Activated CD4-positive, alpha-beta T cell treated with anti-CD3 and anti-CD28 coated beads, Interleukin-2, amount 50 U/mL, for 4 hours (primary cell): ENCODE measurements at places on chromosomes 2 and 18.

DNA sequence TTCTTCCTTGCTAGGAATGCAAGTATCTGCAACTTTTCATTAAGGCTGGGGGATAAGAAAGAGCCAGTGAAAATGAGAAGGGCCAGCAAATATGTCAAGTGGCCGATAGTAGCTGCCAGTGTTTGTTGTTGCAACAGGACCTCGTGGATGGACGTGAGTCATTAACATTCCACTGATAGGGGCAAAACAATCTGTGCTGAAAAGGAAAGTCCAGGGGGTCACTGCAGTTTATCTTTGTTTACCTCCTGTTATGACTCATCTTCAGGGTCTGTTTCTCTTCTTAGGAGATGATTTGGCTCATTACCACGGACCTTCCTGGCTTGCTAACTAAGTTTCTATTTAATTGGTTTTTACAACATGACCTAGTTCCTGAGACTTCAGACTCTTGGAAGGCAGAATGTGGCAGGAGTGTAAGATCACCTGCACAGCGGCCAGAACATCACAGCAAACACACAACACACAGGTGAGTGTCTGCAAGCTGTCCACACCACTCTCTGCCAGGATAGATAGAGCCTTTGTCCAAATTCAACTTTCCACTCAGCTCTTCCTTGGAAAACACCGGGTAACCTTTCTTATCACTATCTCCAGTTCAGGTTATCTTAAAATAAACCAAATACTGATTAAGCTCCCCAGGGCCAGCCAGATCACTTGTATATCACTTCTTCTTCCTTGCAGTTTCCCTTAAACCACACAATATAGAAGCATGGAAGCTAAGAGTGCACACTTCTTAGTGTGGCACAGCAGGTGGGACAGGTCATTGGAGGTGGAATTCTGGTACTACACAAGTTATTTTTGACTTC is 157.5 kb upstream of the LMAN1 start:
- DNase-seq = no peak

DNA sequence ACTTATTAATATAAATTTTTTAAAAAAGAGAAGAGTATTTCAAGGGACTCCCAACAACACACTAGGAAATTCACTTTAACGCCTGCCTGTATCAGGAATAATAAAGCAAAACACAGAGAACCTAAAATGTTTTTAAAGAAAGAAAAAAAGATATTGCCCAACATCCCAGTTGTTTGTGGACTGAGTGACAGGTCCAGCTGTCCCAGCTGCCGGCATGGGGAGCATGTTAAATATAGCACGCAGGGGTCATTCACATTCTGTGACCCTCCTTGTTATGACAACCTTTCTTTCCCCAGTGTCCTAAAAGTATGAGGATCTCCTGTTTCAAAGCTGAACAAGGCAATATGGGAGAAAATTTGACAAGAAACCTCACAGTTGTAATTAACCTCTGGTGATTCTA is 4.4 kb downstream of the KLHL41 start:
- DNase-seq = no peak

- DNase-seq = no peak
Measured at GRCh38 chr2:130310881-130311280, 31.8 kb upstream of the IMP4 start.

GRCh38 chr2:224837558-224837957 is 121.4 kb upstream of the CCDC195 start:
- no peak for DNase-seq

- DNase-seq = no peak
Measured at GRCh38 chr2:153230977-153231376, 247.6 kb downstream of the RPRM start.

- DNase-seq = no peak
Measured at GRCh38 chr2:159098921-159099411, 130.5 kb downstream of the TANC1 start.

- no peak for DNase-seq
Measured at GRCh38 chr2:209549589-209549988, 125.7 kb downstream of the MAP2 start.

- no peak for DNase-seq
Measured at GRCh38 chr18:80112624-80113248, 3.7 kb downstream of the ADNP2 start.

DNA sequence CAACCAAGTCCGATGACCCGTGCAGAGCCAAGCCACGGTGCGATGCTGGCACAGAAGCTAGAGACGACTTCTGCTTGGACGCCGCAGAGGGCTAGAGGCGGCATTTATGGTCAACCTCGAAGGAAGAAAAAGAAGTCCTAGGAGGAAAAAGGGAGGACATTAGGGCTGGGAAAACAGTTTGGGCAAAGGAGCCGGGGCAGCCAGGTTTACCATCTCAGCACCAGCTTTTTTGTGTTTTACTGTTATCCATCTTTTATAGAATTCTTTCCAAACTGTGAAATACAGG is 643 bp upstream of the DTNB start:
- DNase-seq = no peak

- no peak for DNase-seq
Measured at GRCh38 chr18:9173770-9174233, 37.2 kb downstream of the ANKRD12 start.

DNA sequence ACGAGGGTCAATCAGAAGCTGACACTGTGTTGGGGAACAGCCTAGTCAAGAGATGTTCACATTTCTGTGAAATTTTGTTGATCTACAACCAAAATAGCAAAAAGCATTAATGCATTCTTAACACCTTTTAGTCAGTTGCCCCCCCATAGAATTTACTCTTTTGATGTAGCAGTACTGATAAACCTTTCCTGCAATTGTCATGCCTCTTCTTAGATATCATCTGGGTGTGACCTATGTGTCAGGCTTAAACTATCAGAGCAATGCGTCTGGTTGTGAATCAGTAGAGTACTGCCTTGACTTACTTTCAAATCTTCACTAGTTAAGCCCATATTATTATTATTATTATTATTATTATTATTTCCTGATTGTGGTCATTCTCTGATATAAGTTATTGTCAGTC is 61.9 kb downstream of the GREB1L start:
- DNase-seq = no peak

DNA sequence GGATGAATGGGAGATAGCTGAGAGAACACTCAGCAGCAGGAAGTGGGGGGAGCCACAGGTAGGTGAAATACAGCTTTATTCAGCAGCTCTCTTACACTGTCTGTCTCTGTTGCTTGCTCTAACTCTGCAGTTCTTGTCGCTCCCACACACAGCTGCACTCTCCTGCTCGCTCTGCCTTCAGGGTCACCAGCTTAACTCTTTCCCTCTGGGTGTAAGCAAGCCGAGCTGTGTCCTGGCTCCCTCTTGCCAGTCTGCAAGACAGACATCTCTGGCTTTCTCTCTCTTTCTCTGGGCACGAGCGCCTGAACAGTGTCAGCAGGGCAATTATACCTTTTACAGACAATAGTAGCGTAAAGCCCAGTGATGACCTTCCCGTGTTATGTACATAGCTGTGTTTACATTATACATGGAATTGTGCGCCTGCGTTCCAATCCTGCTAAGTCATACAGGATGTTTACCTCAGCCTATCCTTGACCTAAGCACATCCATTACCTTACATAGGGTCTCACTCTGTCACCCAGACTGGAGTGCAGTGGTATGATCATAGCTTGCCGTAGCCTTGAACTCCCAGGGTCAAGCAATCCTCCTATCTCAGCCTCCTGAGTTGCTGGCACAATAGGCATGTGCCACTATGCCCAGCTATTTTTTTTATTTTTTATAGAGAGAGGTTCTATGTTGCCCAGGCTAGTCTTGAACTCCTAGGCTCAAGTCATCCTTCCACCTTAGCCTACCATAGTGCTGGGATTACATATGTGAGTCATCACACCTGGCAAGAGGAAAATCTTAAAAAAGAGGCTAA is 57.8 kb upstream of the CHN1 start:
- no peak for DNase-seq

DNA sequence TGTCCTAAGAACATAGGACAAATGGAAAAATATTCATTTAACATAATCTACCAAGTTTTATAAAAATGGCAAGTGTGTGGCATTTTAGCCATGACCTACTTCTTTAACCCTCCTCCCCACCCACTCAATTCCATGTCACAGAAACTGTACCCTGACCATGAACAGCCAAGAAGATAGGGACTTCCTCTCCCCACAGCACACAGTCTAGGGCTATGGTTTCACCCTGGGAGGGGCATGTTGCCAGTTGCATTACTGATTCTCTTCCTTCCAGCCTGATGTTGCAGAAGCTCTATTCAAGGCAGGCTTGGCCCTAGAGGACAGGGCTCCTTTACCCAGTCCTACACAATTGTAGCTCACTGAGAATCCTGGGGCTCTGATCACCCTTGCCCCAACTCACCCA is 153.6 kb upstream of the KLF7 start:
- no peak for DNase-seq

- no peak for DNase-seq
Measured at GRCh38 chr2:238286095-238286494, 2.3 kb downstream of the PER2 start.

DNA sequence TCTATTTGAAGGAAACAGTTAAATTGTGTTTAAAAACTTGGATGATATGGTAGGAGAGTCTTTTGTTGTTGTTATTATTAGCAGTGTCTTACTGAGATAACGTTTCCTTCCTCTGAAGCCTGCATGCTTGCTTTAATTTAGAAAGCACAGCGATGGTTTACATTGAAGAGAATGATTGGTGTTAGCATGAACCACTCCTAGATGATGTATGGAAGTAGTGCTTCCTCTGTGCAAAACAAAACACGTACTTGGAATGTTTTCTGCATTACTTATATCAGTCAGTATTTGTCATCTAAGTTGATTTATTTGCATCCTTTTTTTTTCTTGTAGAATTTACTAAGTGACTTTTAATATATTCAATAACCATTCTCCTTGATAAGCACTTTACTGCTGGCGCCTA is 89.0 kb downstream of the UGGT1 start:
- no peak for DNase-seq

- DNase-seq = no peak
Measured at GRCh38 chr2:71505086-71505769, 51.9 kb downstream of the DYSF start.

DNA sequence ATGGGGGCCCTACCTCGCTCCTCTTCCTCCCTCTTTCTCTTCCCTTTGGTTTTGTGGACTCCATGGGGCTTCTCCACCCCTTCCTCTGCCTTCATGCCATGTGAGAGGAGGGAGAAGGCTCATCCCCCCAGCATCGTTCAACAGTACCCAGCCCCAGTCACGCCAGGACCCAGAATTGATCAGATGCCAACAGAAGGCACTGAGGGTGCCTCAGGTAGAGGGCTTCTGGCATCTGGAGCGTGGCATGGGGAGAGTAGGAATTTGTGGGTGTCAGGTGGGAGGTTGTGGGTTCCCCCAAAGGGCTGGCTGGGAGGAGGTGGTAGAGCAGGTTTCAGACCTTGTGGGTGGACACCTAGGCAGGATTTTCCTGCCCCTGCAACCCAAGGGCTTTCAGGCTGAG is 122.0 kb downstream of the TWIST2 start:
- no peak for DNase-seq

- DNase-seq = no peak
Measured at GRCh38 chr18:26568926-26569665, 20.7 kb upstream of the KCTD1 start.

- no peak for DNase-seq
Measured at GRCh38 chr2:154223726-154224125, 352.0 kb downstream of the GALNT13 start.

DNA sequence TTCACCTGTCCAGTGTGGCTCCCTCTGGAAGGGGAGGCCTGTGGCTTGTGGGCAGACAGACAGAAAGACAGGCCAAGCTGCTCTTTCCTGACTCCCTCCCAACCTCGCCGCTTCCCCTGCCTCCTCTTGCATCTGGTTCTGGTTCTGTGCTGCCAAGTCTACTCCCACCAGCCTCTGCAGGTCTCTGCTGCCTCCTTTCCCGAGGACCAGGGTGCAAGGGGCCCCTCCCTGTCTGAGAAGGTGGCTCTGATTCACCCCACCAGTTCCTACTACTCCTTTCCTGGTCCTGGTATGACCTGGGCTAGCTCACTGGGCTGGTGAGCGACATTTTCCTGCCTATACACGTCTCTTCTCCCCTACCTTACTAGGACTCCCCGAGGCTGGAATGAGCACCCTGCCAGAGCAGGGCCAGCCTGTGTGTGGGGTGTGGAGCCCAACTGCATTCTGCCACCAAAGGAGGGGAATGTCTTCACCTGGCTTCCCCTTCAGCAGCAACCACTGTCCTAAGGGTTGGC is 238.5 kb downstream of the CELF4 start:
- no peak for DNase-seq

DNA sequence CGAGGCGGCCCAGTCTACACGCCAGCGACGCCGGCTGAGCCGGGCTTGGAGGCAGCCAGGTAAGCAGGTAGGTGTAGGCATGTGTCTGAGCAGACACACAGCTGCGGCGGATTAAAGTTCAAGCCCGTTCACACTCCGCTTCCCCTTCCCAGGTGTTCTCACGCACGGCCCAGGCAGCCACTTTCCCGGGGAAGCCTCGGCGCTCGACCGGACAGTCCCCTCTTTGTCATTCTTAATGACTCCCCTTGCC is 367 bp downstream of the TGFA start:
- no peak for DNase-seq

DNA sequence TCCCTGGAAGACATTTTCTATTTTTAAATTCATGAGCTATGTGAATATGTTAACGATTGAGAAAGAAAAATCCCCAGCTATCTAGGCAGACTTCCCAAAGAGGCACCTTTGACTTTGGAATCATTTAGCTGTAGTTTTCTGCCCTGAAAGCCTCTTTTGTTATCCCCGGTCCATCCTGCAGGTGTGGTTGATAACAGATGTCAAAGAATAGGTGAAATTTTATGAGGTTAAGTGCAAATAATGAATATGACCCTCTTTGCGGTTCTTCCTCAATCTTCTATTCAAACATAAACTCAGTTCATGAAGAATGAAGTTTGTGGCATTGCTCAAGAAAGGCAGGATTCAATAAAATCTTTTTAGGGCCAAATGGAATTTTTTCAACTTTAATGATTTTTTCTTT is 51.6 kb upstream of the ATP8B1 start:
- no peak for DNase-seq

GRCh38 chr2:43853141-43854081 is 14.6 kb downstream of the ABCG8 start:
- no peak for DNase-seq

DNA sequence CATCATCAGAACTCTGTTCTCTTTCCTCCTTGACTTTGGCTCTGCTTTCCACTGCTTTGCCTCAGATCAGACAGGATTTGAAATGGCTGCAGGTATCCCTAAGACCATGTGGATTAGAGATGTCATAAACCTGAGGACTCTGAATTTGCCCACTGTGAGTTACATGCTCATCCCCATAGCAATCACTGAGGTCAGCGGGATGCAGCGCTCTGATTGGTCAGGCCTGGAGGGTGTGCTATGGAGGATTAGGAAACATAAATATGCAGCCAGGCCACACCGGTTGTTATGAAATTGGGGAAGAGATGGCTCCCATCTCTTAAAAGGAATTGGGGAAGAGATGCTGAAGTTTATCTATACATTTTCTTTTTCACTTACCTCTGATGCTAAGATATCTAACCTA is 73.7 kb upstream of the DNAJC10 start:
- peak; percentile 2 for DNase-seq

GRCh38 chr18:63439334-63439733 is 17.1 kb upstream of the VPS4B start:
- DNase-seq = peak; percentile 21

DNA sequence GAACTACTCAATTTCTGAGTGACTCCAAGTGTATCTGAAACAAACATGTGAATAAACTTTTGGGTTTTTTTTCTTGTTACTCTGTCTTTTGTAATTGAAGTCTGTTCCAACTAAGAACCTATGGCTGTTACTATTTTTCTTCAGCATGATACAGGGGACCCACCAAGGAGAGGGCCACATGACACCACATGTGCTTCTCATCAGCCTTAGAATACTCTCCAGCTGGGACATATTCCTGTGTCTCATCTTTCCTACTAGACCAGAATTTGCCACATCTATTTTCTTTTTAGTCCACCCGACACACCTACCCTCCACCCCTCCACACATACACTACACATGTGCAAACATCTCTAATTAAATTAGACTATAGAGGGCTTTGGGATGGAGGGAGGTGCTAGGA is 191.7 kb upstream of the NDUFV2 start:
- DNase-seq = no peak
